Activated B cell treated with CpG ODN at 0.5 μM for 24 hours (primary cell): ENCODE measurements at places on chromosomes 2 and 18. TPM values are rescaled to one million over a fixed set of nuclear protein-coding genes. Genes with fewer than 3 reads are reported as not detected.

The POTEJ gene
- total RNA-seq, result not detected in 2 replicates

The FEV gene
- not detected in 2 replicates for total RNA-seq

The DUSP2 gene
- total RNA-seq, result 118 and 122 TPM in 2 replicates

The GRB14 gene
- total RNA-seq, result 0.71 TPM in 1 of 2 replicates, not detected in the other

DNA sequence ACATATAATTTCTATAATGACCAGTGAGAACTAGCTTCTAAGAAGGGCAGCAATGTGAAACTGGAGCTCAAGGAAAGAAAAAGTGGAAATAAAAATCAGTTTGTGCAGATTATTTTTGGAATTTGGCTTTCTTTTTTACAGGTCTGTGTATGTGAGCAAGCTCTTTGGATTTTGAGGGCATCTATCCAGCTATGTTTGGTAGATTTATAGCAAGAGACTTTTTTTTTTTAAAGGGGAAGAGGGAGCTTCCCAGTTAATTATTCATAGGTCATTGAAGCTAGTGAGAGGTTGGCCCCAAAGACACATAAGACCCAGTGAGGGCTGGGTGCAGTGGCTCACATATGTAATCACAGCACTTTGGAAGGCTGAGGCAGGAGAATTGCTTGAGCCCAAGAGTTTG is 24.0 kb upstream of the COLEC12 start:
- no peak overlapping the region for H3K27ac ChIP-seq
- DNase-seq, result no peak
- no peaks in the 10 kb centered on the region for H3K36me3 ChIP-seq
- peaks cover 4% of the 10 kb centered on the region for H3K27me3 ChIP-seq
- H3K4me3 ChIP-seq, result no peak overlapping the region
- no peaks in the 10 kb centered on the region for H3K4me1 ChIP-seq

DNA sequence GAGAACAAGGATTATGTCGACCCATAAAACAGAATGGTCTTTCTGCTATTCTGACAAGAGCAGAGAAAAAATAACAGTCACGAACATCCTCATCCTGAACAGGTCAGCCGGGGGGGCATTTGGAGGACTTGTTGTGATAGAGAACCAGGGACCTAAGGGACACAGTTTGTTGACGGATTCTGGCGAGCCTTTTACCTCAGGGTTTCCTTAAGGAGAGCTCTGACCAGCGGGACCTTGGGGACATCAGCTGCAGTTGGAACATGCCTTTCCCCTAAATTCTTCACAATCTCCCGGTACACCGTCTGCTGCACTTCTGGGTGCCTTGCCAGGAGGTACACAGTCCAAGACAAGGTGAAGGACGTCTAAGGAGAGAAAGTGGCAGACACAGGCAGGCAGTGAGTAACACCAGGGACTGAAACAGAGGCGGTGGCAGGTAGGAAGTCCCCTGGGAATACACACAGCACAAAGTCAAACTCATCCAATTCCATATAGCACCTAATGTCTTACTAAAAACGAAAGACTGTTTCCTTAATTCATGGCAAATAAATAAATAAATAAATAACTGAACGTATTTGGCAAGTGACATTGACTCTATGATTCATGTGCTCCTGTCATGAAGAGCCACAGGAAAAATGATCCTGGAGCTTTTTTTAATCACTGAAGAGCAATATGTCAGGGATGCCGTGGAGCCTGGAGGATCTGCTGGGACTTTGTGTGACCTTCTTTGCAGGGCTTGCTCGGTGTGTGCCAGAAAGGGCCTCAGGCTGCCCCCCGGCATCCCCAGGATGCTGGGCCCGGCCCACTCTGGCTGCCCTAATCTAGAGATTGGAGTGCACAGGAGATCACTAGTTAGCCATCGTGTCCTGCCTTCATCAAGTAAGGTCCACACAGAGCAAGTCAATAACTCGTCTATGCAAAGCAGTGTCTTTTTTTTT is 24.7 kb downstream of the CYP27C1 start:
- peaks cover 5% of the 10 kb centered on the region for H3K4me1 ChIP-seq
- H3K36me3 ChIP-seq, result no peaks in the 10 kb centered on the region
- H3K4me3 ChIP-seq, result no peak overlapping the region
- no peak for DNase-seq
- H3K27ac ChIP-seq, result no peak overlapping the region

DNA sequence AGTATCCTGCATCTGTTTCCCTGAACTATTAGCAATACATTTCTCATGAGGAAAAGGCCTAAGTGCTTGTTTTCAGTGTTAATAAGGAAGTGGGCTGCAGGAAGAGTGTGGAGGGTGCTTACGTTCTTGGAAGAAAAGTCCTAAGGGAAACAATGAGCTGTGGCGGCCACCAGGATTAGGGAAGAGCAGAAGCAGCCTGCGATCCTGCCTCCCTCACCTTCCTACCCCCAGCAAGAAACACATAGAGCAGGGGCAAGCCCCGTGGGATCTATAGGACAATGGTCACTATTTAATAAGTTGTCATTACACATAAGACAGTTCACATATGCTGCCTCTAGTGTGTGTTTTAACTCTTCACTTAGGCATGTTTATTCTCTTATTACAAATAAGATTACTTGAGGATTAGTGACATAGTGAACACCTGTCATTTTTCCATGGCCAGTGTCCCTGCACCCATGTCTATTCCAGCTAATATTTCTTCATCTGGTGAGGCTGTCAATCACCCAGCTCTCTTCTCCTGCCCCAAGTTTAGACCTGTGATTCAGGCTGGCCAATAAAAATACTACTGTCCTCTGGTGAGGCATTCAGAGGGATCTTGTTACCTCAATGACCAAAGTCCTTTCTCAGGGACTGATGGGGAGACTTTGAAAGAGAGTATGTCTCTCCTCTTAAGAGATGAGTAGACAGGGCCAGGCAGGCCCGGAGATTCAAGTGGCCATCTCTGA is 510.9 kb upstream of the CELF4 start:
- no peaks in the 10 kb centered on the region for H3K4me1 ChIP-seq
- no peak overlapping the region for H3K4me3 ChIP-seq
- no peak overlapping the region for H3K27ac ChIP-seq
- H3K27me3 ChIP-seq, result no peaks in the 10 kb centered on the region

DNA sequence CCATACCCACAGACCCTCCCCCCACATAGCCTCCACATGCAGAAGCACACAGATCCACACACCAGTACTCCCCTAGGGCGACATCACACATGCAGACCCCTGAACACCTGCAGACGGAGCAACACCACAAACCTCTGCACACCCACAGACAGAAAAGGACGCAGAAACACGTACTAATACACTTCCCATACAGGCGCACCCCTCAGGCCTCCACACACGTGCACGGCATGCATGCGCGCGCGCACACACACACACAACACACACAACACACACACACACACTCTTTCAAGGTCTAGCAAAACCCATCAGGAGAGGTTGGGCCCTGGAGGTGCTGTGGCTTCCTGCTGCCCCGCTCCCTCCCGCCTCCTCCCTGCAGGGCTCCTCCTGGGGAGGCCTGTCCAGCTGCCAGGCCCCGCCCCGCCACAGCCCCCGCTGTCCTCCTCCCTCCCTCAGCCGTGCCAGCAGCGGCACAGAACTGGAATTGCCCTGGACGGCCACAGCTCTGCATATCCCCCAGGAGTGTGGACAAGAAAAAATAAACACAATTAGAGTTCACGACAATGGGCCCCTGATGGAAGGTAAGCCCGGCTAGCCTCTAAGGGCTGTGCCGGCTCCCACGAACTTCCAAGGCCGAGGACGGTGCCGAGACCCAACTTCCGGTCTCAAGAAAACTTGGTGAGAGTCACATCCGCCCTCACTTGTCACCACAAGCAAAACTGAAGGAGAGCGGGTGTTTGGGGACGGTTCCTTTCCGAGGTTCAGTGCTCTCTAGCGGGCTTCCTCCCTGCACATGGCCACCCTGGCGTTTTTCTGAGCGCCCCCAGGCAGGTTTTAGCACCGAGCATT is 6.8 kb downstream of the ZFP36L2 start:
- DNase-seq, result peak; percentile 58
- H3K27ac ChIP-seq, result peak overlapping the region; percentile 99
- peaks cover 2% of the 10 kb centered on the region for H3K27me3 ChIP-seq
- peaks cover 71% of the 10 kb centered on the region for H3K4me1 ChIP-seq
- H3K4me3 ChIP-seq, result peak overlapping the region; percentile 92
- peaks cover 24% of the 10 kb centered on the region for H3K36me3 ChIP-seq
